ENCODE measurements at places on chromosomes 5 and 9. TPM values are rescaled to one million over a fixed set of nuclear protein-coding genes. Genes with fewer than 3 reads are reported as not detected.
A peak's percentile ranks its signal among the peaks of the same experiment; 100 is the strongest.

The TUT7 gene
- total RNA-seq, result 36.2 TPM

GRCh38 chr5:58761407-58761806 lies 178.5 kb downstream of the RAB3C start:
- DNase-seq, result no peak
- no peak overlapping the region for H3K4me3 ChIP-seq
- H3K4me1 ChIP-seq, result no peaks in the 10 kb centered on the region
- H3K27me3 ChIP-seq, result no peaks in the 10 kb centered on the region
- no peaks in the 10 kb centered on the region for H3K36me3 ChIP-seq
- H3K27ac ChIP-seq, result no peak overlapping the region

The SPACA9 gene
- 5.4 TPM for total RNA-seq

The ACO1 gene
- 33.6 TPM for total RNA-seq

The HSD17B3 gene
- not detected for total RNA-seq

GRCh38 chr9:14529054-14529453 lies 164.2 kb downstream of the ZDHHC21 start:
- H3K4me1 ChIP-seq, result peaks cover 7% of the 10 kb centered on the region
- no peaks in the 10 kb centered on the region for H3K36me3 ChIP-seq
- no peak overlapping the region for H3K4me3 ChIP-seq

DNA sequence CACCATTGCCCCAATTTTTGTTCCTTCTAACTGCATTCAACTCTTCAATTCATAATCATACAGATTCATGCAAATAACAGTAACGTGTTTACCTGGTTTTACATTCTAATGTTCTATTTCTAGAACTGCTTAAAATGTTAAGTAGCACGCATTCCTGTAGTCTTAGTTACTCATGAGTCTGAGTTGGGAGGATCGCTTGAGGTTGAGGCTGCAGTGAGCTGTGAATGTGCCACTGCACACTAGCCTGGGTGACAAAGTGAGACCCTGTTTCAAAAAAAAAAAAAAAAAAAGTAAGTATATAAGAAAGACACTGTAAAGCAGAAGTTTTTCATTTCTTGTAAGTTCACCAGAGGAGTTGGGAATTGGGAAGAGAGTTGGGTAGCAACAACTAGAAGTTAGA lies 105.9 kb downstream of the F2RL2 start:
- no peaks in the 10 kb centered on the region for H3K36me3 ChIP-seq
- H3K4me1 ChIP-seq, result no peaks in the 10 kb centered on the region
- DNase-seq, result no peak
- H3K27ac ChIP-seq, result no peak overlapping the region

DNA sequence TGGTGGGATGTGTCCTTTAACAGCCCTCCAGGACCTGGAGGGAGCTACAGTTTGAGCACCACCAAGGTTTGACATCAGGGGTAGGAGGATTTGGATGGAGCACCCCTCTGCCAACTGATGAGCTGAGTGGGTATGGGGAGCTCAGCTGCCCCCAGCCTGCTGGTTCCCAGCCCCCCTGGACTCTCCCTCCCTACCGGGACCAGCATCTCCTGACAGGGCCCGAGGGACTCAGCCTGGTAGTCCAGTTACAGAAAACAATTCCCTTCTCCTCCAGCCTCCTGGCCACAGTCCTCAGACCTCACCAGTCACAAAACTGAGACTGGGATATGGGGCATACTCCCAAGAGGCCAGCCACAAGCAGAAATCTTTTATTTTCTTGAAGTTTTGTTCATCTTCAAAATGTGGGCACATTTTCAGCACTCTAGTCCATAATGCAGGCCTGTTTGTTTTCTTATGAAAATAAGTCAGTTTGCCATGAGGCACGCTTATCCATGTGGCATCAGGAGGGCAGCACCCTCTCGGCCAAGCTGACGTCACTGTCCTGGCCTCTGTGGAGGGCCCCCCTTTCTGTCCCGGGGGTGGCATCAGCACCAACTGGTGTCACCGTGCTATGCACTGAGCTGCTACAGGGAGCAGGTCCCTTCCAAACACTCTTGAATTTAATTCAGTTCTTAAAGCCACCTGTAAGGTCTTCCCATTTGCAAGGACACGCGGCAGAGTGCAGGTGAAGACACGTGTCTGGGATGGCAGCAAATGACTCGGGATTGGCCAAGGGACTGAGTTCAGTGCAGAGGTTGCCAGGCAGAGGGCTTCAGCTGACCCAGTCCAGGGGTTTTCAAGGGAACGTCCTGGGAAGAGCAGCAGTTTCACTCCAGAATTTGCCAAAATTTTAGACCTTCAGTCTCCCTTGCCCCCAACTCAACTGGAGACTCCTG lies 187.6 kb downstream of the GADD45G start:
- no peak overlapping the region for H3K27ac ChIP-seq
- H3K36me3 ChIP-seq, result no peaks in the 10 kb centered on the region
- DNase-seq, result no peak
- no peak overlapping the region for H3K4me3 ChIP-seq
- H3K4me1 ChIP-seq, result no peaks in the 10 kb centered on the region

The PRRT1B gene
- 42.9 TPM for total RNA-seq

- H3K4me3 ChIP-seq, result no peak overlapping the region
- no peak overlapping the region for H3K27ac ChIP-seq
Measured at GRCh38 chr9:114261026-114261425, 61.9 kb upstream of the ORM1 start.

DNA sequence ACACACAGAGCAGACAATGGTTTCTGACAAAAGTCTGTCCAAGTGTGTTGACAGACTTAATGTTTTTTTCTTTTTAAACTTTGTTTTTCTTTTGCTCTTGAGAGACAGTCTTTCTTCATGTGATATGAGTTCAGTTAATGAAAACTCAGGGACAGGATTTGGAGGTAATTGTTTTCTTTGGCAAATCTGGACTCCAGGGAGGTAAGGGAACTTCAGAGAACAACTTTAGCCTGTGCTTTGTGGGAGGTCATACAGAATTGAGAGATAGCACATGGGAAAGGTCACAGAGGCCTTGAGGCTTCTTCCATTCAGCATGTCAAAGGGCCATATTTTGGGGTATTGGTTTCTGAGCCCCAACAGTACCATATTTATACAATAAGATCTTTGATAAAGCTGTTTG lies 9.3 kb downstream of the C9orf153 start:
- no peak overlapping the region for H3K4me3 ChIP-seq
- no peak overlapping the region for H3K27ac ChIP-seq
- no peaks in the 10 kb centered on the region for H3K36me3 ChIP-seq
- H3K27me3 ChIP-seq, result no peaks in the 10 kb centered on the region
- DNase-seq, result no peak

GRCh38 chr9:24766081-24766480 lies 220.4 kb upstream of the IZUMO3 start:
- no peak overlapping the region for H3K27ac ChIP-seq
- H3K27me3 ChIP-seq, result no peaks in the 10 kb centered on the region
- H3K4me3 ChIP-seq, result no peak overlapping the region
- no peak for DNase-seq
- no peaks in the 10 kb centered on the region for H3K36me3 ChIP-seq
- no peaks in the 10 kb centered on the region for H3K4me1 ChIP-seq

GRCh38 chr5:40475561-40475960 lies 204.2 kb upstream of the PTGER4 start:
- no peak overlapping the region for H3K27ac ChIP-seq

DNA sequence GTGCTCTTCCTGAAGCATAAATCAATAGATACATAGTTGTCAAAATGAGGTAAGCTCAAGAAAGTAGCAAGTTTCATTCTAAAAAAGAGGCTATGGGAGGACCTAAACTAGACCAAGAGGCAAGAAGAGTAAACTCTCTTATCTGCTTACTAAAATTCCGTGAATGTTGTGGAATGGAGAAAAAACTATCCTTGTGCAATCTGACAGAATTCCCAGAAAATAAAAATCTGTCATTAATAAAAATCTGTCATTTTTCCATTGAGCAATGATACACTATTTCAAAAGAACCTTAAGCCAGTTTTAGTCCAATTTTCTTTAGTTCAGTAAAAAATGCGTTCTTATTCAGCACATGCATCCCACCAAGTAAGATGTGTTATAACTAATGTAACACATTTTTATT lies 15.9 kb upstream of the FANCC start:
- no peak overlapping the region for H3K27ac ChIP-seq
- DNase-seq, result no peak
- H3K4me1 ChIP-seq, result no peaks in the 10 kb centered on the region
- H3K4me3 ChIP-seq, result no peak overlapping the region
- H3K27me3 ChIP-seq, result no peaks in the 10 kb centered on the region

DNA sequence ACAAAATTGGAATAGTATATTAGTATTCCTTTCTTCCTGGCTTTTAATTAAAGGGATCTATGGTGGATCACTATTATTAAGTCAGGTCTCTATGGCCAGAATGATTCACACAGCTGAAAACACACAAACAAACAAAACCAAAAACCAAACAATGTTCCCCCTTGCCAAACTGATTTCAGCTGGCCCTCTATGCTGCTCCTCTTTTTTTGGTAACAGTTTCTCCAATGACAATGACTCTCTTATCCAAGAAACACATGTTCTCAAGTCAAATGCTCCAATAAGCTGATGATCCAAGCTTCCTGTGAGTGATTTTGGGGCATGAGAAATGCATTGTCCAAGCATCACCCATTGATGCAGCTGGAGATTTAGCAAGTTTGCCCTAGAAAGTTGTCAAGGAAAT lies 193.4 kb upstream of the TUT7 start:
- peaks cover 2% of the 10 kb centered on the region for H3K4me1 ChIP-seq
- no peak for DNase-seq
- no peaks in the 10 kb centered on the region for H3K36me3 ChIP-seq
- no peak overlapping the region for H3K27ac ChIP-seq

GRCh38 chr9:138122201-138122600 lies 244.6 kb downstream of the CACNA1B start:
- no peaks in the 10 kb centered on the region for H3K27me3 ChIP-seq
- H3K4me3 ChIP-seq, result no peak overlapping the region
- no peaks in the 10 kb centered on the region for H3K4me1 ChIP-seq
- H3K27ac ChIP-seq, result no peak overlapping the region

- H3K4me3 ChIP-seq, result no peak overlapping the region
- no peaks in the 10 kb centered on the region for H3K36me3 ChIP-seq
- no peak overlapping the region for H3K27ac ChIP-seq
- no peak for DNase-seq
Measured at GRCh38 chr5:53475320-53475719, 5.1 kb upstream of the FST start.

- H3K36me3 ChIP-seq, result no peaks in the 10 kb centered on the region
- no peaks in the 10 kb centered on the region for H3K4me1 ChIP-seq
- H3K27ac ChIP-seq, result no peak overlapping the region
- H3K27me3 ChIP-seq, result peaks cover 18% of the 10 kb centered on the region
- H3K4me3 ChIP-seq, result no peak overlapping the region
Measured at GRCh38 chr5:61177716-61178115, 15.4 kb upstream of the SMIM15 start.

DNA sequence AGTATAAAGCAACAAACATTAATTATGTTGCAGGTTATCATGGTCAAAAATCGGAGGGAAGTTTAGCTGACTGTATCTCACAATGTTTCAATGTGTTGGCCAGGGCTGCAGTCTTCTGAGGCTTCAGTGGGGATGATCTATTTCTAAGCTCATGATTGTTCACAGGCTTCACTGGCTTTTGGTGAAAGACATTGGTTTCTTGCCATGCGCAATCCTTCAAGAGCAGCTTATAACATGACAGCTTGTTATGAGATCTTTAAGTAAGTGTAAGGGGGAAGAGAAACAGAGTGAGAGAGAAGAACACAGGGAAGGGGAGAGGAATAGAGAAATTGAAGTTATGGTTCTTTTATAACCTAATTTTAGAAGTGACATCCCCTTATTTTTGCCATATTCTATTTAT lies 385.9 kb upstream of the CHD1 start:
- no peak for DNase-seq
- H3K4me3 ChIP-seq, result no peak overlapping the region
- no peaks in the 10 kb centered on the region for H3K4me1 ChIP-seq

- H3K27ac ChIP-seq, result no peak overlapping the region
- DNase-seq, result peak; percentile 64
- H3K4me3 ChIP-seq, result no peak overlapping the region
- no peaks in the 10 kb centered on the region for H3K27me3 ChIP-seq
- peaks cover 6% of the 10 kb centered on the region for H3K4me1 ChIP-seq
Measured at GRCh38 chr9:720239-720881, 121.1 kb upstream of the DMRT1 start.

- no peaks in the 10 kb centered on the region for H3K4me1 ChIP-seq
- DNase-seq, result no peak
- H3K27ac ChIP-seq, result peak overlapping the region; percentile 84
- H3K36me3 ChIP-seq, result no peaks in the 10 kb centered on the region
Measured at GRCh38 chr5:956941-957747, 51.5 kb upstream of the NKD2 start.

The FAM153A gene
- not detected for total RNA-seq

DNA sequence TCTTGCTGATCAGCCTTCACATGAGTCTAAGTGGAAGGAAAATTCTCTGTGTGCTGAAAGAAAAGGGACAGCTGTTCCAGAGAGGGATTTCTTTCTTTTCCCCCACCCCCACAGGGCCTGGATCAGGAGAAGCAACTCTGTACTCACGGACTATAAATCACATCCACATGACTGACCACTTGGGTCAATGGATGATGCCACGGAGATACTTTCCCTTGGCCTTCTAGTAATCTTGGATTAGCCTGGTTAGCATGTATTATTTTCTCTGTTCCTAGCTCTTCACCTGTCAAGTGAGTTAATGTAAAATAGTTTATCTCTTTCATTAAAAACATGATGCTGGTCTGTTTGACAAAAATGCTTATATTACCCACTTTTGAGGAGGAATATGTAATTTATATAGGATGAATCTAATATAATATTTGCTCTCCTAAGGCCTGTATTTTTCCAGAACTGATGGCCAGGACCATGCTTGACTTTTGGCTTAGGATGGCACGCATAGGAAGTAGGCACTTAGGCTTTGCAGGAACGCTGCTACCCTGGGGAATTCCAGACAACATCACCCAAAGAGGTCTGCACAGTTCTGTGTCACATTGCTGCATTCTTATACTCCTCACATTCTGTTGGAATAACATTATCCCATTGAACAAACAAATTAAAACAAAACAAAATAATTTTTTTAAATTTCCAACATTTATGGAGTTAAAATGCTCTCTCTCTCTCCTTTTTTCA lies 892.1 kb downstream of the TLE1 start:
- H3K4me3 ChIP-seq, result no peak overlapping the region
- H3K4me1 ChIP-seq, result no peaks in the 10 kb centered on the region
- H3K27me3 ChIP-seq, result no peaks in the 10 kb centered on the region
- no peaks in the 10 kb centered on the region for H3K36me3 ChIP-seq

- H3K4me1 ChIP-seq, result no peaks in the 10 kb centered on the region
- DNase-seq, result no peak
- no peaks in the 10 kb centered on the region for H3K36me3 ChIP-seq
- H3K4me3 ChIP-seq, result no peak overlapping the region
Measured at GRCh38 chr5:156498226-156498980, 171.4 kb downstream of the SGCD start.

DNA sequence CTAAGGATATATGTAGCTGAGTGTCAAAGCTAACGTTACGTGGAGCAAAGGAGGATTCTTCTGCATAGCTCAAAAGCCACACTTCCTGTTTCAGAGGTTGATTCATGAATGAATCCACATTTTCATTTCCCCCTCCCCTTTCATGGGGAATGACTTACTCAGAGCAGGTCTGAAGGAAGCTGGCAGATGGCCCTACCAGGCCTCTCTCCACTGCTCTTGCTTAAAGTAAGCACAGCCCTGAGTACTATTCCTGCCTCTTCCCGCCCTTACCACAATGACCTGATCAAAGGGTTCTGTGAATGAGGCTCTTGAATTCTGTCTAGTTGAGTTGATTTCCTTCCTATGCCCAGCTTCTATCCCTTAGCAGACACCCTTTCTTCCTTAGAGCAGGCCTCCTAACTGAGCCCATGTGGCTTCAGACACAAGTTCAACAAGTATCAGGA lies 6.3 kb downstream of the IGIP start:
- no peak overlapping the region for H3K4me3 ChIP-seq
- DNase-seq, result no peak
- peaks cover 1% of the 10 kb centered on the region for H3K27me3 ChIP-seq
- H3K27ac ChIP-seq, result no peak overlapping the region
- no peaks in the 10 kb centered on the region for H3K4me1 ChIP-seq
- no peaks in the 10 kb centered on the region for H3K36me3 ChIP-seq
